Osteocyte (in vitro differentiated cells): ENCODE measurements at places on chromosomes 4 and X. TPM values are rescaled to one million over a fixed set of nuclear protein-coding genes. Genes with fewer than 3 reads are reported as not detected.

DNA sequence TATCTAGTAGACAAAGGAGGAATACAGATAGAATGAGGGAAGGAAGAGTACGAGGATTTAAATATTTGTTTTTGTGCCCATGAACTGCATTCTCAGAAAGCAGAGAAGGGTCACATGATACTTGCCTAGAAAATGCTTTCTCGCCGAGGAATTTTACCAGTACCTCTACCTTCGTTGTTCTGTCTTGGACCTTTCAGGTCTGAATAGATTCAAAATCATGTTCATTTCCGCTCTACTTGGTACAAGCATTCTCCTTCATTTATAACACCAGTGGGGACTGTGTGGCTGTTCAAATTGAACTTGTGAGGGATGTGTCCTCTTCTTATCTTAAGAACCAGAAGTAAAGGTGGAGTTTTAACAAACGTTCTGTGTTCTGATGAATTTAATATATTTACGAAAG is 1.9 kb downstream of the USP38 start:
- DNase-seq: no peak

DNA sequence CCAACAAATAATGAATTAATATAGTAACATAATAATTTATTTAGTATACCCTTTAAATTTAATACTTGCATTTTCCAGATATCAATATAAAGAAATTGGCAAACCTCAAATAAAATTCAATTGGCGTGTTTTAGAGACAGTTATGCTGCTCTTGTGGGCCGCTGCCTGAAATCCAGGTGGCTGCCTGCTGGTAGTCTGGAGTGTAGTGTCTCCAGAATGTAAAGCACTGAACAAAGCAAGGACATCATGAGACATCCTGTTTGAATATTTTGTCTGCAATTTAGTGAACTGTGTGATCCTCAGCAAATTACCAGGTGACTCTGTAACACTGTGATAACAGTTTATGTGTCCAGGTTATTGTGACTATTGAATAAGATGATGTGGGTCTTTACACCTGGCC is 29.9 kb downstream of the ZFP42 start:
- no peak for DNase-seq

DNA sequence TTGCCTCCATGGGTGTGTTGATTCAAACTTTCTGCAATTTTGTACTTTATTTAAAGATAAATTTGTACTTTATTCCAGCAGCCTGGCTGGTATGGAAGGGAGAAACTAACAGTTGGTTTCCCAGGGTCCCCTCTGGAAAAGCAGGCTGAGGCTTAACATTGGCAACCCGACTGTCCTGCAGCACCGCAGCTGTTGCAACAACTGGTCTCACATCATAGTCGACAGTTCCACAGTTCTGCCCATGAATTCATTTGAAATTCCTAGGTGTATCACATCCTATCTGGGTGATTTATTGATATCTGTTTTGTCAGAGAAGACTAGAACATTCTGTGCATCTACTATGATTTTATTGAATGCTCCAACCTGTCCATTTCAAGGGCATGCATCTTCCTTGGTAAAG is 98.8 kb upstream of the GATB start:
- no peak for DNase-seq

Gene ZNF275
- 14.0 and 14.6 TPM in 2 replicates for total RNA-seq

Gene DCAF4L1
- total RNA-seq: not detected in 2 replicates

Gene DUSP9
- total RNA-seq: 0.91 and 1.3 TPM in 2 replicates

Gene ZNF732
- total RNA-seq: 0.30 and 0.31 TPM in 2 replicates
